ENCODE measurements at places on chromosomes 16 and 17. TPM values are rescaled to one million over a fixed set of nuclear protein-coding genes. Genes with fewer than 3 reads are reported as not detected.

DNA sequence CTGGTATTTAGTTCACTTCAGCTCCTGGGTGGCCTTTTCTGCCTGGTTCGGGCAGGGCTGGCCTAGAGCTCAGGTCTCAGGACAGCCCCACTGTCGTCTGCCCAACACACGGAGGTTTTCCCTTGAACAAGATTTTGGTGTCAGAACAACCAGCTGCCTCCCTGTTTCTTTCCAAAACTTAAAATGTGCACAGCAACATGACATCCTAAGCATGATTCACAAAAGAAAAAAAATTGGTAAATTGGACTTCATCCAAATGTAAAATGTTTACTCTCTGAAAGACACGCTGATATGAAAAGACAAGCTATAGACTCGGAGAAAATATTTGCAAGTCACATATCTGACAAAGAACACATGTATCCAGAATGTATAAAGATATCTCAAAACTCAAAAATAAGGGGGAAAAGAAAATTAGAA is 197.8 kb upstream of the CHMP6 start:
- DNase-seq, result no peak

- DNase-seq, result peak; percentile 73
Measured at GRCh38 chr16:3999479-4000325, 116.5 kb downstream of the ADCY9 start.

- no peak for DNase-seq
Measured at GRCh38 chr17:10579270-10579669, 29.8 kb upstream of the MYH2 start.

- DNase-seq, result no peak
Measured at GRCh38 chr17:6648181-6648580, 3.2 kb downstream of the MED31 start.

GRCh38 chr16:61820398-61820797 is 215.8 kb downstream of the CDH8 start:
- DNase-seq, result no peak

DNA sequence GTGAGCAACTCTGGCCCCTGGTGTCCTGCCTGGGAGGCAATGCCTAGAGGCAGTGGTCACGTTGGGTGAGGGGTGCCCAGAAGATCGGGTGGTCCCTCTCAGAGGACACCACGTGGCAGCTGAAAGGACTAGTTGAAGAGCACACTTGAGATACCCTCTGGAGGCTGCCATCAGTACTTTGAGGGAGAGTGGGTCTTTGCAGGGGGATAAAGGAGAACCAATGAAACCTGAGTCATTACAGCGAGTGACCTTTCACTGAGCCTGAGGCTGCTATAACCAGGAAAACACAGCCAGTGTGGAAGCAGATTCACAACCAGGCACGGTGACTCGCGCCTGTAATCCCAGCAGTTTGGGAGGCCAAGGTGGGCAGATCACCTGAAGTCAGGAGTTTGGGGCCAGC is 18.9 kb downstream of the CA4 start:
- DNase-seq, result no peak

DNA sequence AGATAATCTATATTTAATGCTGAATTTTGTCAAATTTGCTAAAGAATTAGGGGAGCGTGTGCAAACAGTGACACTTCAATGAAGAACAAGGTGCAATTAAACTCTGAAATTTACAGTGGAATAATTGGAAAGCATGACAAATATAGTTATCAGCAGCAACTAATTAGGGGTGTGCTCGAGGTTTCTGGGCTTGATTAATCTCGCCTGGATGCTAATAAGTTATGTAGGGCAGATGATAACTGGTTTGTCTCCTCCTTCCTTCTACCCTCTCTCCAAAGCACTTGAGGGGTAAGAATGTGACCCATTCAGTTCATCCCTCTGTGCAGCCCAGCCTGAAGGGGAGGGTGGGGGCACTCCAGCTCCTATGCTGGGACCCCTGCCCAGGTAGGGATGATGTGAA is 21.9 kb downstream of the MRM1 start:
- no peak for DNase-seq

DNA sequence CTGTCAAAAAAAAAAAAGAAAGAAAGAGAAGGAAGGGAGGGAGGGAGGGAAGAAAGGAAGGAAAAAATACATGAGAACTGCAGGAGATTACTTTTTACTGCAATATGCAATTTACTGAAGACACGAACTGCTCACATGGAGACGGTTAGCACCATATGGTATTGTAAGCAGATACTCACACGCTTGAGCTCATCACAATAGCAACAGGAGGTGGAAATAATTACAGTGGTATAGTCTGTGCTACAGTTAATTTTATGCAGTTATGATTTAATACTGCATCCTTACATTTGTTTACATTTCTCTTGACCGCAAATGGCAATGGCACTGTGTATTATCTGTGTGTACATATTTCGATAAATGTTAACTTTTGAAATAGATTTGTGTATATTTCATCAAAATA is 21.4 kb upstream of the SLC46A1 start:
- no peak for DNase-seq

DNA sequence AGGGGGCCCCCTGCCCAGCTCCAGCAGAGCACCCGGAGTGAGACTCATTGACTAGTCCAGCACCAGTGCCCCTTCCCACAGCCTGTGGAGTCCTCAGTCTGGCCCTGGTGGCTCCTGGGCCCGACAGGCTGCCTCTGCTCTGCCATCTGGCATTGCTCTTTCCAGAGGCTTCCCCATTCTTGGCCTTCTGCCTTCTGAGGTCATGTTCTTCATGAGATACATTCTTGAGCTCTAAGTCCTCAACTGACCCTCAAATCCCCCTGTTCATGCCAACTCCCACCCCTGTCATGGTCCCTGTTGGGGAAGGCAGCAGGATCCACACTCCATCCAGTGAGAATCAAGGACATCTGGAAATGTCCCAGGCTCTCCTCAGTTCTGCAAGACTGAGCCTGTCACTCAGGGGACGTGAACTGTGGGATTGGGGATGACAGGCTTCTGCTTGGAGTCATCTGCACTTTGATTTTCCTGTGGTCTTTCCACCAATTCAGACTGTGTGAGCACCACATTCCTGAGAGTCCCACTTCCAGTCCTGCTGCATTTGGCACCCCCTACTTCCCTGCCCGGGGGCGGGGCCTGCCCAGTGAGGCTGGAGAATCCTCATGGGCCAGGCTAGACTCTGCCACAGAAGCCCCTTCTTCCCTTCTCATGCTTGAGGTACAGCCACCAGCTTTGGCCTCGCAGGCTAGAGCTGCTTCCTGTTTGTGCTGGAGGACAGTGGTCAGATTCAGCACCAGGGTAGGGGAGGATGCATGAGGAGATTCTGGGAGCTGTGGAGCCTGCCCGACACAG is 2.7 kb downstream of the TRPV2 start:
- DNase-seq, result no peak

Gene EFCAB13
- 2.4 TPM for total RNA-seq

Gene NPIPB9
- 0.30 TPM for total RNA-seq

Gene PRAC1
- not detected for total RNA-seq
